Effector CD4-positive, alpha-beta T cell (primary cell): ENCODE measurements at places on chromosomes 6 and 20.

- no peak for DNase-seq
Measured at GRCh38 chr6:163355426-163355991, 59.0 kb upstream of the QKI start.

GRCh38 chr6:36633915-36634314 lies 39.8 kb downstream of the SRSF3 start:
- DNase-seq, result no peak

DNA sequence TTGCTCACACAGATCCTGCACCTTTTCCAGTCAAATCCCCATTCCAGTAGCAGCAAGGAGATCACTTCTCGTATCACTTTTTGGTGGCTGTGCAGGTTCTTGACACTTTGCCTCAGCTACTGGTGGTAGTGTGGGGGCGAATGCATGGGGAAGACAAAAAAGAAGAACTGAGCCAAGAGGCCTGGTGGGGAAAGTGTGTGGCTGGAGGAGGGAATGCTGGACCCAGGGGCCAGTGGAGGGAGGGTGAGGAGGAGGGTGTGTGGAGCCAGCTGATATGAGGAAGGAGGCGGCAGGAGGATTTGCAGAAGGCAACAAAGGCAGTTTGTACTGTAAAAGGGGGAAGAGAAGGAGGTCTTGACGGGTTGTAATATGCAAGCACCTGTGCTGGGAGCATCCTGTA lies 15.7 kb upstream of the HLA-C start:
- DNase-seq, result no peak

DNA sequence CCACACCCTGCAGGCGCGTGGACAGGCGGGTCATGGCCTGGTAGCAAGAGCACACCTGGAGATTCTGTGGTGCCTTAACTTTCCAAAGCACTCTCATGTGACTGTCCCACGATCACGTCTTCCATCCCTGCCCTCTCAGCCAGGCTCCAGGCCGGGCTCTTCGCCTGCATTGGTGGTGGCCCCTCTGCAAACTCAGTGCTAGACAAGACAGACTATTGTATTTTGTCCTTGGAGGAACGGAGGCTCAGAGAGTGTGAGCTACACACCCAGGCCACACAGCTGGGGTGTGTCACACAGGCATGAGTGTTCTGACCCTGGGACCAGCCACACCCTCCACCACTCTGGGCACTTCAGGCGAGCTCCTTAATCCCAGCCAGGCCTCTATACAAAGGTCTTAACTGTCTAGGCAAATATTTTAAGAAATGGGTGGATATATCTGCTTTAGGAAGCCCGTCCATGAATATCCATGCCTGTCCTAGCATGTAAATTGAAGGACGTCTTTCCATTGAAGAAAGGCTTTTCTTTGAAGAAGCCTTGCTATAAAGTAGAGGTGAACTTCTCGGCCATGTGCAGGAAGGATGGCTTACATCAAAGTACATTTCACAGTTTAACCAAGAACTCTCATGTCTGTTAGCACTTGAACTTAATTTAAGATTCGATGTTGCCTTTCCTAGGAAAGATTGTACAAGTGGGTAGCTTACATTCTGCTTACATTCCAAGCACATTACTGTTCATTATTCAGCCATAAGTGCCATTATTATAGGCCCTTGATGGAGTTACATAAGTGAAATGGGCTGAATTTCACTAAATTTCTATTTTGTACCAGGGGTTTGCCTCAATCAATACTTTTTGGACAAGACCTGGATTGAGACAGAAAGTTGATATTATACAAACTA lies 263.9 kb downstream of the DLL1 start:
- DNase-seq, result no peak

DNA sequence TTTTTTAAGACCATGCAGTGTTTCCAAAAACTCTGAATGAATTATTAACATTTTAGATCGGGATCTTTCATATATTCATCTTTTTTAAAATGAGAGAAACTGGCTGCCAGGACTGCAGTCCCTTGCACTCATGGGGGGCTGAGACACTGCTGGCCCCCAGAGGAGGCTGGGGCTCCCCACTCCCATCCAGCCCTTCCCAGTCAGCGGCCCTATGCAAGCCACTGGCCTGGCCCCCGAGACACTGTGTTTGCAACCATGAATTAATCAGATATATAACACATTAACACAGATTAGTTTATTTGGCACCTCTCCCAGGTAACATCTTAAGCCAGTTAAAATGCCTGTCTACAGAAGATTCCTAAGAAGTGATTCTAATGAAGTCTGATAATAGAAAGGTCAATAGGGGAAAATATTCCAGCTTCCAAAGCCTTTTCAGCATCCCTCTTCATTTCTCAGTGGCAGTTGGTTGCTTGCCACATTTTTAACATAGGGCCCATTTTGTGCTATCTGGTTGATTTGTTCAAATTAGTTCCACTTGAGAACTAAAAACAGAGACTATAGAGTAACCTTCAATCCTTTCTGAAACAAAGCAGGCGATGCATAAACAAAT lies 184.4 kb upstream of the FBXL4 start:
- DNase-seq, result no peak

- no peak for DNase-seq
Measured at GRCh38 chr6:163539101-163539762, 124.7 kb downstream of the QKI start.

GRCh38 chr6:6635869-6636268 lies 47.3 kb downstream of the LY86 start:
- DNase-seq, result no peak
